Nucleus accumbens (tissue), 56 donors: ENCODE measurements at places on chromosomes 6 and 20.

- no peak for DNase-seq
These were observed 19.9 kb downstream of the COL9A1 start for GRCh38 chr6:70282919-70283461.

- DNase-seq, result no peak
These were observed 145.1 kb upstream of the FKBP1C start for GRCh38 chr6:63066055-63066704.

GRCh38 chr20:48667481-48667880 is 160.3 kb downstream of the PREX1 start:
- DNase-seq, result no peak

DNA sequence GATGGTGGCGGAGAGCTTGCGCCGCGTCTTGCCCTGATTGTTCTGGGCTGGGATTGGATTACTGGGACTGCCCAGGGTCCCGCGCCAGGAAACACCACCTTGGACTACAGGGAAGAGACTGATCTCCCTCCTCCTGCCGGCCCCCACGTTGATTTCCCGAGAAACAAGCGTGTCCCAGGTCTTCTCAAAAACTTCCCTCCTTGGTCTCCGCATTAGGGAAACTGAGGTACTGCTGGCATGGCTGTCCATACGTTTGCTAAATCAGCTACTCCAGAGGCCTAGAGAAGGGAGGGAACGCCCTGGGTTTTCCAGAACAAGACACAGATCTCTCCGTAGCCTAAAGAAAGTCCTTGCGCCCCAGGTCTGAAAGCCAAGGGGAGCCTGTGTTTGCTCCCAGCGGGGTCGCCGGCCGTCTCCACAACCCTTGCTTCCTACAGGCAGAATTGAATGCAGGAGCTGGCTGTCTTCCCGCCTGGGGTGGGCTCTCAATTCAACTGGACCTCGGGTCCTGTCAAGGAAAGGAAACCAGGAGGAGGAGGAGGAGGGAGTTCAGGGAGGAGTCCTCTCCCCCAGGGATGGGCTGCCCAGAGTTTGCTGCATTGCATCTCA is 29.2 kb downstream of the TFAP2A start:
- no peak for DNase-seq

DNA sequence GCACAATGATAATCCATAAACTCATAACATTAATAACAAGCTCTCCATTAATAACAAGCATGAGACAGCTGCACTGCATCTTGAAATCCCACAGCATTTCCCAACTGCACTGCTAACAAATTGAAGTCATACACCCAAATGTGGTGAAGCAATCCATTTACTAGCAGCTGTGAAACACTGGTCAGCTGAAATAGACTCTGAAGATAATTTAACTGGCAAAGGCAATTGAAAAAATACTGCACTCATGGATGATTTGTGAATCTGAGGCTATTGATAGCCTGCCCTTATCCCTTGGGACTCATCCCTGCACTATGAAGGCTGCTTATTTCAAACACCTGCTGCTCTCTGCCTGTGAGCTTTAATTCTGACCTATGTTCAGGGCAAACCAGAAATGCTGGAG is 49.1 kb upstream of the PLCB1 start:
- DNase-seq, result no peak

DNA sequence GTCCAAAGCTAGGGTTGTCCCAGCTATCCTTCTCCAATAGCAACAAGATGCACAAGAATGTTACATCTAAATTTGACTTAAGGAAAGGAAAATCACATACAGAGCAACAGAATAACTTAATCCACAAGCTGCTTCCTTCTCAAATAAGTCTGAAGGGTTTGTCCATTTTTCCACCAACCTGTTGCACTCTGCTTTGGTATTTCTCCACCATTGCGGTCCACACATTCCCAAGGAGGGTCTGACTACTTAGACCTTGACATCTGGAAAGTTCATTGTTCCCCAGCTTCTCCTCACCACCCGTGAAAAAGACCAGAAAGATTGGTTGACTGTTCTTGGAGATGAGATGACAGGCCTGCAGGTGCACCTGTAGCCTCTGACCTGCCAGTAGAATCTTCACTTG is 72.5 kb downstream of the PDSS2 start:
- no peak for DNase-seq

GRCh38 chr6:20789162-20789561 is 254.9 kb downstream of the CDKAL1 start:
- DNase-seq, result no peak

GRCh38 chr6:158819977-158820622 is 932 bp upstream of the EZR start:
- no peak for DNase-seq

DNA sequence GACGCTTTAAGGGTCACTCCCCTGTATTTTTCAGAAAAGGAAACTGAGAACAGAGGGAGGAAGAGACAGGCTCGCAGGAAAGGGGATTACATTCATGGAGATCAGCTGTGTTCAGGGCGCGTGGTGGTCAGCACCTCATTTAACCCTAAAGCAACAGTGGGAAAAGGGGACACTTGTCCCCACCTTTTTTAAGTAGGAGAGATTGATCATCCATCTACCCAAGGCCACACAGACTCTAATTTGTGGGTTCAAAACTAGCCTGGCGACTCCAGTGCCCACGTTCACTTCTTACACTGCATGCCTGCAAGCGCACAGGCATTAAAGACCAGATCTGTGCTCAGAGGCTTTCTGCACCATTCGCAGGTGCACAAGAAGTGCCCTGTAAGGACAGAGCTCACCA is 167.9 kb upstream of the SNX9 start:
- DNase-seq, result no peak

DNA sequence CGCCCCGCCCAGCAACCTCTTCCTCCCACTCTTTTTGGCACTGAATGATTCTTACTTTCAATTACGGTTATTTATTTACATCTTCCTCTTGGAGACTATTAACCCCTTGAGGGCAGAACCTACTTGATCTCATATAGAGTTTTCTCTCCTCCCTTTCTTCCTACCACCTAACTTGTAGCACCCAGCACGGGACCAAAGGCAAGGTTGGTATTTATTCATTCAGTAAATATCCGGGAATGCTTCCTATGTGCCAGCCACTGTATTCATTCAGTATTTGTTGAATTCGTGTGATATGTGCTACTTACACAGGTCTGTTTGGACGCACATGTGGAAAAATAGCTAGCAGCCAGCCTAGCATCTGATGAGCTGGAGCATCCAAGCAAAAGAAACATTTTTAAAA is 1.3 kb upstream of the CNKSR3 start:
- DNase-seq, result no peak

DNA sequence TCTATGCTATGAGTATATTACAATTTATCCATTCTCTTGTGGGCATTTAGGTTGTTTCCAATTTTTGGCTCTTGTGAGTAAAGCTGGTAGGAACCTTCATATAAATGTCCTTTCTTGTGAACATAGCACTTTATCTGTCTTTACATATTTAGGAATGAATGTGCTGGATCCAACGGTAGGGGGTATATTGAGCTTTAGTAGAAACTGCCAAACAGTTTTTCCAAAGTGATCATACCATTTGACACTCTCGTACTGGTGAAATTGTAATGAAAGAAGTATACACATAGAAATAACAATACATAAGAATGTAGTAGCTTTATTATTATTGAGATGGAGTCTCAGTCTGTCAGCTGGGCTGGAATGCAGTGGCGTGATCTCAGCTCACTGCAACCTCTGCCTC is 30.9 kb upstream of the ARMH2 start:
- no peak for DNase-seq

DNA sequence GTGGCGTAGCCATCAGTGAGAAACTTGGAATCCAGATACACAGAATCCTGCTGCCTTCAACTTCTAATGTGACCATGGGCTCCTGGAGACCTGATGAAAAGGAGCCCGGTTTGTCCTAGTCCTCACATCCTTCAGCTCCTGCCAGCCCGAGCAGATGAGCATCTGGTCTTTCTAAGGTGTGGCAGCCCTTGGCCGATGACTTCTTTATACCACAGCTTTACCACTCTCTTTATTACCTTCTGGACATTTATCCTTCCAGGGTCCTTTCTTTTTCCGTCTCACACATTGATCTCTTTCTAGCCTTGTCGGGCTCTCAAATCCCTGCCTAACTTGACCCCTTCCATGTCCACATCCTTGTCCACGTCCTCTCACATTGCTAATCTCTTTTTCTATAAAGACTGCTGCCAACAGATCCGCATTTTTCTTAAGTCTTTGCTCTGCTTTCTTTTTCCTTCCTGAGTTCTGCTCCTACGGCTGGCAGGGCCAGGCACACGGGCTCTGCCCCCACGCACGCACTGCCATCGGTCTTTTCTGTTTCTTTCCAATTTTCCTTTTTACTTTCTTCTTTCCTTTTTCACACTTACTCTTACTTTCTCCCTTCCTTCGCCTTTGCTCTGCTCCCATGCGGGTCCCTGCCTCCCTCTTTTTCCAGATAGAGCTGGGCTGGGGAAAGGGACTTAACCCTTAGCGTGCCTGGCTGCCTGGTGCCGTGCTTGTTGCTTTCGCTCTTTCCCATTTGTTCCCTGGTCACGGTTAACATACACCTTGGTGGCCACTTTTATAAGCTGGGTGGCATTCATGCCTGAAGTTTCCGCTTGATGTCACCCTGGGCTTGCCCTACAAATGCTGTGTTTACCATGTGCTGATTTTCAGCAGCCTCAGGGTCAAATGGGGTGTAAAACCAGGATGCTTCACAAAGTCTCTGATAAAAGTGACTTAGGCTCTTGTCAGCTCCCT is 9.4 kb upstream of the GMPR start:
- DNase-seq, result no peak

DNA sequence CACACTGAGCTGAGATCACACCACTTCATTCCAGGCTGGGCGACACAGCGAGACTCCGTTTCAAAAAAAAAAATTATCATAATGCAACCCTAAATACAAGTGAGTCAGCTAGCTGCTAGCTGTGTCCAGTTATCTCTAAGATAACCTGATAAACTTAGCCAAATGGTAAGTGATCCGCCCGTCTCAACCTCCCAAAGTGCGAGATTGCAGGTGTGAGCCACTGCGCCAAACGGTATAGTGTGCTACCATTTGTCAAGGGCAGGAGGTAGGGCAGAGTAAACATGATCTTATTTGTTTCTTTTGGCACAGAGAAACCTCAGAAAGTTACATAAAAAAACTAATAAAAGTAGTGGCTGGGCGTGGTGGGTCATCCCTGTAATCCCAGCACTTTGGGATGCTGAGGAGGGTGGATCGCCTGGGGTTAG is 4.7 kb upstream of the C6orf132 start:
- no peak for DNase-seq

DNA sequence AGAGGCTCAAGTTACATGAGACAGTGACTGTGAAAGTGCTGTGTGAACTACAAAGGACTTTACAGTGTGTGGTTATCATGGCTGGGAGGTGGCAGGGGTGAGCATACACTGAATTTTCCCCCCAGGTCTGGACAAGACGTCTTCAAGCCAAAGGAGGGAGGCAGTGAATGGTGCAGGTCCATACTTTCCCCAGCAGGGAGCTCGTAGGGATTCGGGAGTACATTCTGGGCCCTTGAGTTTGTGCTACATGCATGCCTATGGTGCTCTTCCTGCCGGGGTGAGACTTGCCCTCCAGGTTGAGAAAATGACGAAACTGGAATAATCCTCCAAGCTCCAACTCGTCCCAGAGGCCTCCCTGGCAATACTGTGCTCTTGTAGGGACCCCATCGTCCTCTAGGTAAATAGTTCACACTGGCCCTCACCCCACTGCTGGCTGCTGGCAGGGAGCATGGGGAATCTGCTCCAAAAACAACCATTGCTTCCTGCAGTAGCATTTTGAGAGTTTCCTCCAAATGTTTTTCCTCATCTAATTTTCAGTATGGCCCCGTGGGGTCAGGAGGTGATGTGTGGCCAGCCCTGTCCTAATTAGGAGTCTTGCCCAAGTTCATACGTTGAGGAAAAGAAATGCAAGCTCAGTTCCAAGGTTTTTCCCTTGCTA is 57.6 kb downstream of the ZNF831 start:
- DNase-seq, result no peak

GRCh38 chr6:151425561-151425960 is 26.4 kb downstream of the RMND1 start:
- no peak for DNase-seq

DNA sequence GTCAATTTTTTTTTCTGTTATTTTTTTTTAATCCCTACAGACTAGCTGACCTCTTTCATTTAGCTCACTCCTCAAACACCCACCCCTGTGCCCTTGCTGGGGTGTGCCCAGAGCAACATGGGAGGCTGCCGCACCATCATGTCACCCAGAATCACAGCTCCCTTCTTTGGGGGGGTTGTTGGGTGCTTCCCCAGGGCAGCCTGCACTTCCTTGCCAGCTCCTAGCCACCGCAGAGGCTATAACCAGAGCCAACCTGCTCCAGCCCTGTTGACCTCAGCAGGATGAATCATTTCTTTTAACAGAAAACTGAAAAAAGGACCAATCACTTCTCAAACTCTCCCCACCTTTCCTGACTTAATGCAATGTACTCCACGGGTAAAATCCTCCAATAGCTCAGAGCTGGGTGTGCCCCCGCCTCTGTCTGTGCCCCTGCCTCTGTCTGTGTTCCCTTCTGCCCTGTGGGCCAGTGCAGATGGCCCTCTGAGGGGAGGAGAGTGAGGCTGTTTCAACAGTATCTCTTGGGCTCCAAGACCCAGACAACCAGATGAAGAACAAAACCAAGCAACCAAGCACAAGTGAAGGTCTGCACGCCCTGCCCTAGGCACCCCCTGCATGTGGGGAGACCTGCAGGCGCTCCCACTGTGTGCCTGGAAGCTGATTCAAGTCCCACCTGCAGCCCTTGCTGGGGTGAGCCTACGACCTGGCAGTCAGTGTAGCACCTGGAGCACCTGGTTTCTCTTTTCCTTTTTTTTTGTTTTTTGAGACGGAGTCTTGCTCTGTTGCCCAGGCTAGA is 67.7 kb downstream of the PYGB start:
- no peak for DNase-seq

- DNase-seq, result no peak
These were observed 818.0 kb downstream of the MAFB start for GRCh38 chr20:39871013-39871412.

DNA sequence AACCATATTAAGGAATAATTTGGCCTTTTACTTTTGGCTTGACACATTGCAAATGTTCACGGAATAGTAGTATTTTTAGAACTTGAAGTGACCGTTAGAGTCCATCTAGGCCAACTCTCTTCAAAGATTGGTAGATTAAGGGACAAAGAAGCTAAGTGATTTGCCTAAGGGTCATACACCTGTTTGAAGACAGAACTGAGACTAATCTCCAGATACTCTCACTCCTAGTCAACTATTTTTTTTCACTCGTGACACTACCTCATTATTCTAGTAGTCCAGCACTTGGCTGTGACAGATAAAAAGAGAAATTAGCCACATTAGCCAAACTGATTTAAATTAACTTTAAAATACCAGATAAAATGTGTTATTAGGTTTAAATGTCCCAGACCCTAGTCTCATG is 10.6 kb downstream of the ACSS2 start:
- DNase-seq, result no peak

DNA sequence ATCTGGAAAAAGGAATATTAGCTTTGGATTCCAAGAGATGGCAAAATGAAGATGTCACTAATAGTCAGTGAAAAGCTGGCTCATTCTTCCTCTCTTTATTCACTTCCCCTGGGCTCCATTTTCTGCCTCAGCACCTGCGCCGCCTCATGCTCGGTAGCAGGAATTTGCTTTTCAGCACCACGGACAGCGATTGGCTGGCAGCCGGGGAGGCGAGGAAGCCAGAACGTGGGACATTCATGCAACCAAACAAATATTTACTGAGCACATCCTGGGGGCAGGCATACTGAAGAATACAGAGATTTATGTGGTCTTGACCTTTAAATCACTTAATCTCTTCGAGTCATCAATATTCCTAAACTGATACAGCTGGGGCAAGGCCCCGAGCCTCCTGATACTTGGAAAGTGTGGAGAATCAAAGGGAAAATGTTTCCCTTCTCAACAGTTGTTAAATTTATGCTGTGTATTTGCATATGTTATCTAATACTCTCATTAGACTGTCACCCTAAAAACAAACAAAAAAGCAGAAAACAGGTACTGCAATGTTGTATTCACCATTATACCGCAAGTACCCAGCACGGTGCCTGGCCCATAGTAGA is 12.1 kb upstream of the PDYN start:
- no peak for DNase-seq
